ENCODE measurements at places on chromosomes 4 and X.

DNA sequence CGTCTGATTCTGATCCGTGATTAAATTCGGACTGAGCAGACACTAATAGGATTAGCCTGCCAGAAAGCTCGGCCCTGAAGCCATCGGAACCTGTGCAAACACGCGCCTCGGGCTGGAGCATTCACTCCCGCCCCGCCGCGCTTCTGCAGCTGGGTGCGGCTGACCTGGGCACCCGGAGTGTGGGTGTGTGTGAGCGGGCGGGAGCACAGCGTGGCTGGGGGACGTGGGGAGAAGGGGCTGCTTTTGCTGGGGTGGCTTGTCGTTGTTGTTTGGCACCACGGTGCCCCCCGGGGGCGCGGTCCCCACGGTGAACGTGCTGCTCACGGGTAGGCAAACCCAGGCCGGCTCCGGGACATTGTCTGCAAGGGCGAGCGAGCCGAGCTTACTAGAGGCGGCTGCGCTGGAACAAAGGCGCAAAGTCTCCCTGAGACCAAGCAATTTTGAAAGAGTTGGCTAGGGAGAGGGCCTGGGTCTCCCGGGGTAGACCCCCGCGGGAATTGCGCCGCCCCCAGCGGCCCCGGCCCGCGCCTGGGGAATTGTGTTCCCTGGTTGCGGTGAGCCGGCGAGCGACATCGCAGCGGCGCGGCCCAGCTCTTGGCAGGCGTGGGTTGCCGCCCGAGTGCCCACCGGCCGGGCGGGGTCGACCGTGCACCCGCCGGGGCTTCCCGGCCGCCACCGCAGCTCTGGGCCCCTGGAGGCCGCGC, 1.4 kb downstream of the MAMLD1 start:
- DNase-seq, result no peak

DNA sequence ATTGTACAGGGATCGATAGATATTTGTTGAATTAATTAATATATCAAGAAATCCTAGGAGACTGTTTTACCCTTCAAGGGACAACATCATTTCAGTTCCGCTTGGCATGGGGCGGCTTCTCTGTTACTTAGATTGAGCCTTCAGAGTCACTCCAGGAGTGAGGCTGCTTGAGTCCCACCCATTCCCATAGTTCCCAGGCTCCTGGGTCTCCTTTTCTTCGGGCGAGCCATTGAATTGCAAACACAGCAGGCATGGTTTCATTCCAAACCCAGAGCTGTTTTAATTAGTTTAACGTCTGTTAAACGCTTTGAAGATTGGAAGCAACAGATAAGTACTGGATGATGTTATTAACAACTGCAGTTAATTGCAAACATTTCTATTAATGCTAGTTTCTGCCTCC, 571 bp upstream of the EDA start:
- DNase-seq, result no peak

- DNase-seq, result no peak
Measured at GRCh38 chr4:173121076-173121561, 47.5 kb upstream of the GALNT7 start.

GRCh38 chrX:13868591-13868990, 51.7 kb upstream of the GPM6B start:
- no peak for DNase-seq

GRCh38 chr4:126794363-126794762, 838.4 kb upstream of the INTU start:
- DNase-seq, result no peak

- DNase-seq, result peak; percentile 58
Measured at GRCh38 chr4:145808021-145808650, 128.2 kb downstream of the C4orf51 start.

DNA sequence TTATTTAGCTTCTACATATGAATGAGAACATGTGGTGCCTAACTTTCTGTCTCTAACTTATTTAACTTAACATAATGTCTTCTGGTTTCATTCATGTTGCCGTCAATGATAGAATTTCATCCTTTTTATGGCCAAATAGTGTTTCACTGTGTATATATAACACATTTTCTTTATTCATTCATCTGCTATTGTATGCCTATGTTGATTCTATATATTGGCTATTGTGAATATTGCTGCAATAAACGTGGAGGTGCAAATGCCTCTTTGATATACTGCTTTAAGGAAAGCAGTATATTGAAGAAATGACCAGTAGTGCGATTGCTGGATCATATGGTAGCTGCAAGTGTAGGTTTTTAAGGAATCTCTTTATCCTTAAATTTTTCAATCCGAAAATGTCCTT, 10.0 kb upstream of the CSN1S1 start:
- no peak for DNase-seq

DNA sequence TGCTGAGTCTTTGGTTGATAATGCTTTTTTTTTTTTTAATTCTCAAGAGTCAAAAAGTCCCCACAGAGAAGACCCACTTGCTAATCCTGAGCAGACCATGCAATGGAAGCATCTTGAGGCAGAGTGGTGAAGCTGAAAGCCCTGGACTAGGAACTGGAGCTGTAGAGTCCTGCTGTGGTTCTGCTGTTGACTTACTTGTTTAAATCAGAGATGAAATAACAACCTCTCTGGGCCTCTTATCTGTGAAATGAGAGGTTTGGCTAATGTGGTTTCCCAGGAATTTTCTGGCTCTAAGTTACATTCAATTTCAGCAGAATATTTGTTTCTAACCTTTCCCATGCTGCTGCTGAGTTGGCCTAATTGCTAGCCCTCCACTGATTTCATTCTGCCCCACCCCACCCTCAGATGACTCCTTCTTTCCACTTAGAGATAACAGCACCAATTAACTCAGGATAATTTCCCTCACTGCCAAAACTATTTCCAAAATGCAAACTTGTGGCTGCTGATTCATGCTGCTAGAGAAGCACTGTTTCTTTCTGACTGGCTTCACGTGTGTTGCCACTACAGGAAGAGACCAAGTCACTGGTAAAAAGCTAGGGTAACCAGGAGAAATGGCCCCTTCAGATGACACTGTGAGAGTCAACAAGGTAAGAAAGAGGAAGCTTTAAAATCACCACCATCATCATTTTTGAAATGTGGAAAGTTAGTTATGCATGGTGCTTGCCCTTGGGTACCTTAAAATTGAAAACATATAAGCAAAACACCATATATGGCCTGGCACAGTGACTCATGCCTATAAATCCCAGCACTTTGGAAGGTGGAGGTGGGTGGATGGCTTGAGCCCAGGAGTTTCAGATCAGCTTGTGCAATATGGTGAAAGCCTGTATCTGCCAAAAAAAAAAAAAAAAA, 326.4 kb downstream of the DCHS2 start:
- no peak for DNase-seq
